ENCODE measurements at places on chromosomes 13 and 19. TPM values are rescaled to one million over a fixed set of nuclear protein-coding genes. Genes with fewer than 3 reads are reported as not detected.

GRCh38 chr19:13401388-13401787 lies 104.9 kb downstream of the CACNA1A start:
- no peak overlapping the region for H3K4me3 ChIP-seq
- H3K27ac ChIP-seq, result no peak overlapping the region
- H3K27me3 ChIP-seq, result no peaks in the 10 kb centered on the region
- DNase-seq, result no peak
- no peaks in the 10 kb centered on the region for H3K36me3 ChIP-seq
- H3K4me1 ChIP-seq, result no peaks in the 10 kb centered on the region

DNA sequence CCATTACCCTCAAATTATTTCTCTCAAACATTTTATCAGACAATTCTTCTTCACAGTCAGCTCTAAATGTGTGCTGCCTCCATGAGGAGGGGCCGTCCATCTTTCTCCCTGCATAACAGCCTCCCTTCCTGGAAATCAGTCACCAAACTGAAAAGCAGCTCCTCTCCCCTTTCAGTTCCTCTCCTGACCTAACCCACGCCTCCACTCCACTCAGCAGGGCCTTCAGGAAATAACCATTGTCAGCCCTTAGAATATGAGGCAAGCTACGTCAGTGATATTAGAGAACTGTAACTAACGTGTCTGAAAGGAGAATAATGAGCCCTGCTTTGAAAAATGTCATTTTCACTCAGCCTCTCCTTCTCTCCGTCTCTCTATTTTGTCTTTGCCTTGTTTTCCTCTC lies 116.2 kb downstream of the OLFM4 start:
- DNase-seq, result no peak
- no peaks in the 10 kb centered on the region for H3K36me3 ChIP-seq
- H3K4me1 ChIP-seq, result peaks cover 2% of the 10 kb centered on the region
- no peaks in the 10 kb centered on the region for H3K27me3 ChIP-seq

DNA sequence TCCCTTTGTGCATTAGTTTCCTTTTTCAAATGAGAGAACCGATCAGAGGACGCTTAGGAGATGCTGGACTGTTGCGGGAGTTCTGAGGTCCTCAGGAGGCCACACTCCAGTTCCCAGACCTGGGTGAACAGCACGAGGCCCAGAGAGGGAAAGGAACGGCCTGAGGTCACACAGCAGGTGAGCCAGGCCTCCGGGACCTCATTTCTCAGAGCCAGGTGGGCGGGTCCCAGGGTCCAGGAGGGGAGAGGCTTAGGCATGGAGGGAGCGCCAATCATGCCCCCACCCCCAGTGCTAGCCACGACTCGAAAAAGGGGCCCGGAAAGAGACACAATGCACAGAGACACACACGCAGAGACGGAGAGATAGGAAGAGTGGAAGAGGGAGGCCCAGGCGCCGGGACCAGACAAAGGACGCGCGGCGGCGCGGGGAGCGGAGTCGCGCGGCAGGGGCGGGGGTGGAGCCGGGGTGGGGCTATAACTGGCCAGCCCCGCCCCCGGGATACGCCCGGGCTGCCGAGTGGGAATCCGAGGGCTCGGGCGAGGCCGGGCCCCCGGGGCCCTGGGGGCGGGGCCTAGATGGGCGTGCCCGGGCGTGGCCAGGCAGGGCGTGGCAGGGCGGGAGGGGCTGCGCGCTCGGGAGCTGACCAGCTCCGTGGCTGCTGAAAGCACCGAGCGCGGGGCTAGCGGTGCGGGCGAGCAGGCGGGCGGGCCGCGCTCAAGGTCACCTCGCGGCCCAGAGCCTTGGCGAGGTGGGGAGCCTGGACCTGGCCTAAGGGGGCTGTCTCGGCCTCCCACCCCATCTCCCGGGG lies 1.6 kb downstream of the ELAVL3 start:
- peak; percentile 67 for DNase-seq
- H3K36me3 ChIP-seq, result no peaks in the 10 kb centered on the region
- peaks cover 26% of the 10 kb centered on the region for H3K27me3 ChIP-seq
- H3K27ac ChIP-seq, result no peak overlapping the region
- peaks cover 17% of the 10 kb centered on the region for H3K4me1 ChIP-seq

Gene KCTD12
- total RNA-seq, result 9.1 TPM

Gene ZNF613
- total RNA-seq, result 14.2 TPM

GRCh38 chr19:5062799-5063198 lies 93.9 kb downstream of the KDM4B start:
- no peak for DNase-seq
- H3K4me3 ChIP-seq, result no peak overlapping the region
- H3K27me3 ChIP-seq, result no peaks in the 10 kb centered on the region
- no peaks in the 10 kb centered on the region for H3K4me1 ChIP-seq

Gene TEX101
- total RNA-seq, result not detected

Gene HIPK4
- total RNA-seq, result 0.29 TPM

Gene FBN3
- 39.0 TPM for total RNA-seq

DNA sequence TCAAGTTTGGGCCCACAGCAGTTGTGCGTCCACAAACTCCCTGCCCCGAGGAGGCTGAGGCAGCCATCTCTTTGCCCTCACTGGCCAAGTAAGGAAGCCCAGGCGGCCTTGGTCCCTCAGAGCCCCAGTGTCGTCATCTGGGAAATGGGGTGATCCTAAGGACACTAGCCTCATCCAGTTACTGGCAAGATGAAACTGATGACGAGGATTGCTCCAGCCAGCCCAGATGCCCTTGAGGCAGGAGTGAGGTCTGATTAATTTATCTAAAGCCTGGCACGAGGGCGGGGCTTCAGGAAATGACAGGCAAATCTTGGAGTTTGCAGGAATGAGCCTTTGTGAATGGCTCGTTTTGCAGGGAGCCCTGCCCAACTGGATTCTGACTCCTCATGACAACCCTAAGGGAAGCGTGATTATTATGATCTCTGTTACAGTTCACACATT lies 5.6 kb downstream of the LIPE start:
- peaks cover 3% of the 10 kb centered on the region for H3K4me1 ChIP-seq
- H3K4me3 ChIP-seq, result no peak overlapping the region
- H3K36me3 ChIP-seq, result no peaks in the 10 kb centered on the region
- DNase-seq, result no peak

Gene CYP4F2
- not detected for total RNA-seq

DNA sequence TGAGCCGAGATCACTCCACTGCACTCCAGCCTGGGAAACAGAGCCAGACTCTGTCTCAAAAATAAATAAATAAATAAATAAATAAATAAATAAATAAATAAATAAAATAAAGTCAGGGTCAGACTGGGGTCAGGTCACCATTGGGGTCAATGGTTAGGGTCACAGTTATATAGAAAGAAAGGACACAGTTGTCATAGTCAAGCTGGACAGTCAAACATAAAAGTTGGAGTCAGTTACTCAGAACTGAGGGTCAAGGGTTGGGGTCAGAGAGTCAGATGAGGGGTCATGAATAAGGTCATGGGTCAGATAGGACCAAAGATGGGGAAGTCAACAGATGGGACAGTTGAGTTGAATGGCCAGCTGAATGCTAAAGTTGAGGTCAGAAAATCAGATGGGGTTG lies 16.7 kb upstream of the EPOR start:
- no peaks in the 10 kb centered on the region for H3K36me3 ChIP-seq
- H3K27me3 ChIP-seq, result no peaks in the 10 kb centered on the region
- no peak overlapping the region for H3K4me3 ChIP-seq
- DNase-seq, result no peak

- DNase-seq, result no peak
- no peaks in the 10 kb centered on the region for H3K27me3 ChIP-seq
- H3K4me3 ChIP-seq, result no peak overlapping the region
- no peaks in the 10 kb centered on the region for H3K4me1 ChIP-seq
- peaks cover 14% of the 10 kb centered on the region for H3K36me3 ChIP-seq
Observed at GRCh38 chr13:45538382-45538781, 73.6 kb downstream of the COG3 start.

DNA sequence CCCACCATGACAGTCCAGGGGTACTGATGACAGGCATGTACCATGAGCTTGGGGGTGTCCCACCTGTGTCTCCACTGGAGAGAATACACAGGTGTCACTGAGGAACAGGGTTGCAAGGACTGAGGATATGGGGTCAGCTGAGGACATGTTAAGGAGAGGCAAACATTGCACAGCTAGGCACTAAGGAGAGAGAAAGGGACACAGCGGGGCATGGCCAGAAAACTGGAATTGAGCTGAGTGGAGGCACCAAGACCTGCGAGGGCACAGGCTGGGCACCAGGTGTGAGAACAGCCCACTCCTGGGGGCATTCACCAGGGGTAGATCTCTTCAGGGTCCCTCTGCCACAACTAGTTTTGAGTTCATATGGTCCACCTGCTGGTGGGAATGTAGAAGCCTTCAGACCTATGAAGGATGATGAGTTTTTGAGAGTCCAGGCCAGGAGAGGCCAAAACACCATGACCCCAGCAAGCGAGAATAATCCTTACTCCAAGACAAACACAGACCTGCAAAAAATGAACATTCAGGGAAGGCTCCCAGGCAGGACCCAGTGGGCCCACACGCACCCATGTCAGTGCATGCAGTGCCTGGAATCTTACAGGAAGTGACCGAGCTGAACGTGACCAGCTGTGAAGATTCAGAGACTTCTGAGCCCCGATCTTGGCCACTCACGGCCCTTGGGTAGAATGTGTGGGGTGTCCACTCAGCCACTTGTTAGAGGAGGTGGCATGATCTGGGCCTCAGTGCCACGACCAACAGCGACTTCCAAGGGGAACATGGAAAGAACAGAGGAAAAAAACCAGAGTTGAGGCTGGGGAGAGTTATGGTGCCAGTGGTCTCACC lies 1.4 kb upstream of the ZNF584 start:
- no peak overlapping the region for H3K27ac ChIP-seq
- no peaks in the 10 kb centered on the region for H3K36me3 ChIP-seq
- no peaks in the 10 kb centered on the region for H3K27me3 ChIP-seq
- H3K4me1 ChIP-seq, result peaks cover 18% of the 10 kb centered on the region
- H3K4me3 ChIP-seq, result peak overlapping the region; percentile 85

DNA sequence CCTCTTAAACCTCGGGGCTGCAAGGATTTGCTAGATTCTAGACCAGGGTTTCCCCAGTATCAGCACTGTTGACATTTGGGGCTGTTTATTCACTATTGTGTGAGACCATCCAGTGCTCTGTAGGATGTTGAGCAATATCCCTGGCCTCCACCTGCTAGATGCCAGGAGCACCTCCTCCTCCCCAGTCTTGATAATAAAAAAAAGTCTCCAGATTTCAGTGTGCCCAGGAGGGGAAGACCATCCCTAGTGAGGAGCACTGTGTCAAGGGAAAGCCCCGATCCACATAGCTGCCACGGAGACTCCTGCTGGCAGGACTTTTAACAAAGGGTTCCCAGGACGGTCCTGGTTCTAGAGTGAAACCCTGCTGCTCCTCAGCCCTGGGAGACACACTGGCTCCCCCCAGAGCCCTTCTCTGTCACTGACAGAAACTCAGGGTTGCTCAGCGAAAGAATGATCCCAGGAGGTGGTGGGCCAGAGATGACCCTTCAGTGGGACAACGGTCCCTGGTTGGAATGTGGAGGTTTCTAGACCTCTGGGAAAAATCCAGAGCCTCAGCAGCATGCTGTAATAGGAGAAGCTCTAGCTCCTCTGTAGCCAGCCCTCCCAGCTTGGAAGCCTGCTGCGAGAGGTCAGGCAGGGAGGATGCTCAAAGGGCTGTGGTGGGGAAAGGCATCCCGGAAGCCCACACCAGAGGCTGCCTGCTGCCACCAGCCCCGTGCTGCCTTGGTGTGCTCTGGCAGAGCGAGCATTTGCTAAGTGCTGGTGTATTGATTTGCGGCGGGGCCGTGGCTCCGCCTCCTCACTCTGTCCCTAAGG lies 20.3 kb downstream of the LYL1 start:
- no peaks in the 10 kb centered on the region for H3K27me3 ChIP-seq
- no peak overlapping the region for H3K4me3 ChIP-seq
- no peak overlapping the region for H3K27ac ChIP-seq
- no peak for DNase-seq
- H3K36me3 ChIP-seq, result no peaks in the 10 kb centered on the region
- H3K4me1 ChIP-seq, result peaks cover 24% of the 10 kb centered on the region

- H3K4me1 ChIP-seq, result peaks cover 2% of the 10 kb centered on the region
- DNase-seq, result no peak
- no peak overlapping the region for H3K4me3 ChIP-seq
- H3K36me3 ChIP-seq, result no peaks in the 10 kb centered on the region
Observed at GRCh38 chr13:36029166-36029565, 102.0 kb downstream of the DCLK1 start.

DNA sequence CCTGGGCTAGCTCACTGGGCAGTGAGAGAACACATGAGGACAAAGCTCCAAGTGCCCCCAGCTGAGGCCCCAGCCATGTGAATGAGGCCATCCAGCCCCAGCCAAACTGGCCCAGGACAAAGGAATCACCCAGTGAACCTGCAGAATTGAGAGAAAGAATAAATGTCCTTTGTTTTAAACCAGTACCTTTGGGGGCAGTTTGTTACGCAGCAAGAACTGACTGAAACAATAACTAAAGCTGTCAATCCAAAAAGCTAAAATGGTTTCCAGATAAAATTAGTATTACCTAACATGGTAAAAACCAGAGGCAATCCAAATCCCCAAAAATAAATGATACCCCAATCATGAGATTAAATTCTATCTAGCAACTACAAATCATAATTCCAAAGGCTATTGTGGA lies 69.6 kb downstream of the ZNF557 start:
- no peaks in the 10 kb centered on the region for H3K27me3 ChIP-seq
- no peak overlapping the region for H3K27ac ChIP-seq
- DNase-seq, result no peak
- H3K4me3 ChIP-seq, result no peak overlapping the region

Gene ADAMTSL5
- 0.99 TPM for total RNA-seq

DNA sequence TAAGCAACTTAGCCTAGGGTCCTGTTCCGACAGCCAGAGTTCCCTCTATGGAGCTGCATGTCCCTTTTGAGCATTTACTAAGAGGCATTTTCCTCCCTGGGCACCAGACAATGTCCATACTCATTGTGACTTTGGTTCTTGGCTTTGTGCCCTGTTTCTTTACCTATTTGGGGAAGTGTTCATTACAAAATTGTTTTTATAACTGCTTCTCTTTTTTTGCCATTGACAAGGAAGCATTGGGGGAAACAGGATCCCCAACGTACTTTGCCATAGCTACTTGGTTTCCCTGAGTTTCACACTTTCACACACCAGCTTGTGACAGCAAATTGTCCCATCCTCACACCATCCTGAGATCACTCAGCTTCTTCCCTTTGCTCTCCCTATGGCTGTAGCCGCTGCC lies 81.1 kb upstream of the SIAH3 start:
- H3K36me3 ChIP-seq, result no peaks in the 10 kb centered on the region
- no peaks in the 10 kb centered on the region for H3K27me3 ChIP-seq
- no peak overlapping the region for H3K27ac ChIP-seq
- no peak overlapping the region for H3K4me3 ChIP-seq

GRCh38 chr13:25684491-25684890 lies 312.7 kb downstream of the ATP8A2 start:
- no peak overlapping the region for H3K4me3 ChIP-seq
- H3K36me3 ChIP-seq, result no peaks in the 10 kb centered on the region
- no peak for DNase-seq
- H3K27ac ChIP-seq, result no peak overlapping the region
- no peaks in the 10 kb centered on the region for H3K4me1 ChIP-seq

- peaks cover 62% of the 10 kb centered on the region for H3K27me3 ChIP-seq
- no peak for DNase-seq
- H3K4me3 ChIP-seq, result no peak overlapping the region
- no peak overlapping the region for H3K27ac ChIP-seq
Observed at GRCh38 chr19:16327911-16328823, 3.5 kb downstream of the KLF2 start.

Gene WDR88
- total RNA-seq, result not detected
